Activated CD4-positive, alpha-beta T cell treated with anti-CD3 and anti-CD28 coated beads, Interleukin-10, Interleukin-2, amounts not matched to agents 100 ng/mL and 50 ng/mL, durations not matched to agents 16 hours and 8 hours (primary cell): ENCODE measurements at places on chromosomes 2 and 18.

DNA sequence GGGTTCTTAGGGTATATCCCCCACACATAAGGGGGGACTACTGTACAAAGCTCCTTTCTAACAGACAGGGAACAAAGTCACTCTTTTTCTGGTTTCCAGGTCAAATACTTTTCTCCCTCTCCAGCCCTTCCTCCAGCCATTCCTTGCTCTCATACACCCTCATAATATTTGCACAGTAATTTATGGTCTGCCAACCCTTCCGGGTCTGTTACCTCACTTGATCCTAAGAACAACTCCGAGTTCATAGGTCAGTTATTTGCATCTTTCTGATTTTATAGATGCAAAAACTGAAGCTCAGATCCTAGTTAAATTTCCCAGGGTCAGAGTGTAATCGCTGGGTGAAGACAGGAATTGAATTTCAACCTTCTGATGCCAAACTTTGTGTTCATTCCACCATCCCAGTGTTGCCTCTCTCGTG, 14.8 kb upstream of the MATN3 start:
- DNase-seq = no peak

- no peak for DNase-seq
These were observed 415.2 kb upstream of the TCF4 start for GRCh38 chr18:56003009-56003719.

GRCh38 chr2:98894331-98895000, 41.6 kb downstream of the CRACDL start:
- DNase-seq = no peak

- no peak for DNase-seq
These were observed 5.5 kb downstream of the ACYP2 start for GRCh38 chr2:54120950-54121349.
